Lower lobe of right lung (tissue), 2 donors: ENCODE measurements at places on chromosomes 7 and 10. TPM values are rescaled to one million over a fixed set of nuclear protein-coding genes. Genes with fewer than 3 reads are reported as not detected.

GRCh38 chr7:47249361-47249760, 332.6 kb downstream of the TNS3 start:
- H3K27ac ChIP-seq: no peak overlapping the region
- no peak overlapping the region for H3K4me3 ChIP-seq

- no peak overlapping the region for H3K27ac ChIP-seq
- H3K4me1 ChIP-seq: peaks cover 17% of the 10 kb centered on the region
- H3K4me3 ChIP-seq: no peak overlapping the region
- no peaks in the 10 kb centered on the region for H3K27me3 ChIP-seq
- H3K36me3 ChIP-seq: no peaks in the 10 kb centered on the region
Observed at GRCh38 chr7:26705567-26705966, 158.8 kb downstream of the SKAP2 start.

GRCh38 chr7:98287486-98287959, 6.0 kb downstream of the BRI3 start:
- peaks cover 71% of the 10 kb centered on the region for H3K4me1 ChIP-seq
- H3K36me3 ChIP-seq: peaks cover 74% of the 10 kb centered on the region
- H3K27me3 ChIP-seq: no peaks in the 10 kb centered on the region
- DNase-seq: peak; percentile 81

- H3K27ac ChIP-seq: no peak overlapping the region
- H3K4me3 ChIP-seq: no peak overlapping the region
- no peak for DNase-seq
Observed at GRCh38 chr7:80249184-80249583, 114.6 kb downstream of the GNAI1 start.

GRCh38 chr7:87505122-87505521, 29.6 kb upstream of the ABCB4 start:
- no peaks in the 10 kb centered on the region for H3K4me1 ChIP-seq
- no peaks in the 10 kb centered on the region for H3K27me3 ChIP-seq
- H3K4me3 ChIP-seq: no peak overlapping the region

RGR gene
- total RNA-seq: not detected

SAMD9L gene
- total RNA-seq: 64.4 TPM

SUN3 gene
- total RNA-seq: not detected

PON2 gene
- total RNA-seq: 168 TPM

CTAGE15 gene
- total RNA-seq: 0.95 TPM
